ENCODE measurements at places on chromosomes 4 and X.

GRCh38 chr4:103098756-103099440 lies 736 bp downstream of the BDH2 start:
- no peak for DNase-seq

DNA sequence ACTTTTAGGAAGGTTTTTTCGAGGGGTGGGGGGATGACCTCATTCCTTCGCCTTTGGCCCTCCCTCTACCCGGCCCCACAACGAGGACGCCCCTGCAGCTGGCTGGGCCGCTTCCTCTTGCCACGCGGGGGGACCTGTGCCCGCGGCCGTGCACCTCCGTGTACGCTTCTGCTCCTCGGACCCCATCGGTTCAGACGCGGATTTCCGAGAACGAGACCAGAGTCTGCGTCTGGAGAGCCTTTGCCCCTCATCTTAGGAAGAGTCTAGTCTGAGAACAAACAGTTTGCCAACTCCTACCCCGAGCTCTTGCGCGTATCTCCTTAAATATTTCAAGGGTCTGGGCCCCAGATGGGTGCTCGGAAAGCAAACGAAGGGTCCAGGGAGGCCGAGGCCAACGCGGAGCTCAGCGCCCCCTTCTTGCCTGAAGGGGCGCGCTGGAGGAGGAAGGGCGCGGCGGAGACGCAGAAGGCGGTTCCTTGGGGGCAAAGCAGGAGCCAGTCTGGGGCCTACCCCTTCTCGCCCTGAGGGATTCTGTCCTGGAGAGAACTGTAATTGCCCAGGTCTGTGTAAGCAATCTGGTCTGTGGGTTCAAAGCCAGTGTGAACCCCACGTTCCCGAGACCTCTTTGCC lies 3.9 kb upstream of the SFRP2 start:
- no peak for DNase-seq

GRCh38 chr4:178288462-178288861 lies 846.2 kb upstream of the AGA start:
- DNase-seq, result no peak

DNA sequence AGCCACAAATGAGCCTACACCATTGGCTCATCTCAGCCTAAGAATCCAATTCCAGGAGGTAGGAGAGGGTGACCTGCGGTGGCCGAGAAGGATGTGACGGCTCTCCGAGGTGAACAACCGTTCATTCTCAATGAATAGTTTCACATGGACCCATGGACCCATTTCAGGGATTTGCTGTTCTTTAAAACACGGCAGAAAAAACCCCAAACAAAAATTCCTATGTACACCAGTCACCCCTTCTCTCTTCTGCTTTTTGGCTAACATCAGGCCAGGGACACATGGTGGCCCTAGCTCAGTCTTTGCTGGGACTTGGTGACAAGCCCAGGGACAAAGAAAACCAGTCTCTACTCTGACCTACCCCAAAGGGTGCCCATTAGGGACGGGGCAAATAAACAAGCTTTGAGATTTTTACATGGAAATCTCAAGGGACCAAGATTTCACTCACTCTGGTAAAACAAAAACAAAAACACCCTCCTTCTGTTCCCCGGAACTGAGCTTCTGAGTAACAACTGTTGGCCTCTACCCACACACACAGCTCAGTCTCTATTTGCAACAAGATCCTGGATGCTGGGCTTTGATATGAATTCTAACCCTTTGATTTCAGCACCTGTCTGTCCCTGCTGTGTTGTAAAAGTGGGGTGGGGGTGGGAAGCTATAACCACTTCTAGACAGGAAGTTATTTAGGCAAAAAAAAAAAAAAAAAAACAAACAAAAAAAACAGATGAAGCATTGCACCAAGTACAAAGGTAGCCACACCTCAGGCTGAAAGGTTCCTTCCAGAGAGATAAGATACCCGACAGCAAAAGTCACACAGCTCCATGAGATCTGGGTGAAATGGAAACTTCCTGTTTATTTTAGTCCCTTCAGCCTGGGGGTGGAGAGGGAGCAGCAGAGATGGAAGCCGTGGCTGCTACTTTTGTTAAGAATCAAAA lies 49.0 kb downstream of the DDX3X start:
- DNase-seq, result no peak

GRCh38 chrX:24154490-24155034 lies 5.0 kb downstream of the ZFX start:
- no peak for DNase-seq

- DNase-seq, result no peak
These were observed 77.6 kb downstream of the NWD2 start for GRCh38 chr4:37322122-37322521.

- DNase-seq, result no peak
These were observed 533.0 kb upstream of the ARX start for GRCh38 chrX:25548811-25549210.

- DNase-seq, result peak; percentile 73
These were observed 7.2 kb upstream of the MRFAP1 start for GRCh38 chr4:6633091-6633906.

DNA sequence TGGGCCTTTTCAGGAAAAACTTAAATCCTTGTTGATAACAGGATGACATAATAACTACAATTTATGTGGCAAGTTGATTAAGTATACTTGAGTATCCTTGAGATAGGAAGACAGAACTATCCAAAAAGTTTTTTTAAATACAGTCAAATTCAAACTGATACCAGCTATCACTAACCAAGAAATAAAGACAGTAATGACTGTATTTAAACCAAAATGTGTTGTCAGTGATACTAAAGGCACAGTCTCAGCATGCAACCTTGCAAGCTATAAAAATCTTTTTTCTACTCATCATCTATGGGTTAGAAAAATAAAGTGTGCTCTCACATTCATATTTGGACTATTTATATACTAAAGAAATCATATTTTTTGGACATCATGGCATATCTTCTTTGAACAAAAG lies 64.7 kb downstream of the PAPSS1 start:
- no peak for DNase-seq

GRCh38 chr4:140099983-140100382 lies 54.0 kb downstream of the MAML3 start:
- no peak for DNase-seq

GRCh38 chr4:44760142-44760898 lies 34.0 kb upstream of the GNPDA2 start:
- DNase-seq, result no peak

- DNase-seq, result no peak
These were observed 13.6 kb downstream of the ACSL1 start for GRCh38 chr4:184812199-184812542.

DNA sequence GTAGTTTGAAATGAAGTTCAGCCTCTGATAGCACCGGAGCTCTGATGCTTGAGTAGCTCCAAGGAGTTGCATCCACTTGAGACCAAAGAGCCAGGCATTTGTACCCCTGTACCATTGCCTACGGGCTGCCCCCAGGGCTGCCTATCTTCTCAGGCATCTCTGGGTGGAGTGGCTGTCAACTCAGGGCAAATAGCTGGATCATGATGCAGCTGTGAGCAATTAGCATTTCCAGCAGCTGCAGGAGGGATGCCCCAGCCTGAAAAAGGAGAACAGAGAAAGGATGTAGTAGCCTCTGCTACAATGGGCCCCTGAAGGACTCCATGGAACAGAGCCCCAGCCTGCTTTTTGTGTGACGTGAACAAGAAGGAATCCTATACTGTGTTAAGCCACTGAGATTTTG lies 492.6 kb downstream of the BCOR start:
- no peak for DNase-seq

DNA sequence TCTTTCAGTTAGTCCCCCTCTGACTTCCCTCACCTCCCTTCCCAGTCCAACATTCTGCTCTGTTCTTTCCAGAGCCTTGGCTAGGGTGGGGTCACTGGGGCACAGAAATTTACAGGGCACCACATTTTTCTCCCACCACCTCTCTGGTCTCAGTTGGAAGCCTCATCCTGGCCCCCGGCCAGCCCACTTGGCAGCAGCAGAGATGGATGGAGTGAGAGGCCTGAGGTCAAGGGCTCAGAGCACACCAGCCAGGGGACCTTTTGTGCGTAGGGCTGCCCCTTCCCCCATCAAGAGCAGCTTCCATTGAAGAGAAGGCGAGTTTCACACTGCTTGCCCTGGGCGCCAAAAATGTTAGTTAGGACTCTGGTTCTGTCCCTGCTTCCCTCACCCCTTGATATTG lies 230.9 kb downstream of the SOX3 start:
- no peak for DNase-seq

DNA sequence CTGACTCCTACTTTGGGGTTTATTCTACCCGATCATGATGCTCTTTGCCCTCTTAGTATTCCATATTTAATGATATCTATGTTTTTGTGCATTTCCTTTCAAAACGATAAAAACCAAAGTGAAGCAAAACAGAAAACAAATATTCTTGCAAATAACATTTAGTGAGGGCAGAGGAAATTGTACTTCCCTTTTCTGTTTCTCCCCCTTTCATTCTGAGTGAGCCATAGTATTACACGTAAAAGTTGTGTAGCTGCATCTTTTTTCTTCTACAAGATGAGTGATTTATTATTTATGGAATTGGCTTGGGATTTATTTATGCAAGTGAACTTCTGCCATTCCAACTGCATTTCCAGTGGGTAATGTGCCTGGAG lies 109.9 kb downstream of the AFF2 start:
- no peak for DNase-seq

GRCh38 chr4:130110189-130110588 lies 1014.2 kb downstream of the C4orf33 start:
- no peak for DNase-seq

DNA sequence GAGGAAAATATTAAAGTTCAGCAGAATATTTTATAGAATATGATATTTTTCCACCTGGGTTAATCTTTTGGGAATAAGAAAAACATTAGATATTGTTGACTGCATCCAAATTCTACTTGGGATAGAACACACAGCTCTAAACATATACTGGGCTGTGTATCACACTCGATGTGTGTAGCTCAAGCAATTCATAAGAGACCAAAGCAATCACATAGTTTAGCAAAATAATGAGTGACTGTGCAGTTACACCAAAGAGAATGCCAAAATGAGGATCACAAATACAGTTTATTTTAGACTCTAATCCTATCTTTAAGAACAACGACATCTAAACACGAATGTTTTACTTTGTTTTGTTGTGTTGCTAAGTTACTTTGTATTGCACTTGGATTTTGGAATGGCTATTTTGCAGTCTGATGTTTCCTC lies 101.2 kb downstream of the CBR4 start:
- no peak for DNase-seq

DNA sequence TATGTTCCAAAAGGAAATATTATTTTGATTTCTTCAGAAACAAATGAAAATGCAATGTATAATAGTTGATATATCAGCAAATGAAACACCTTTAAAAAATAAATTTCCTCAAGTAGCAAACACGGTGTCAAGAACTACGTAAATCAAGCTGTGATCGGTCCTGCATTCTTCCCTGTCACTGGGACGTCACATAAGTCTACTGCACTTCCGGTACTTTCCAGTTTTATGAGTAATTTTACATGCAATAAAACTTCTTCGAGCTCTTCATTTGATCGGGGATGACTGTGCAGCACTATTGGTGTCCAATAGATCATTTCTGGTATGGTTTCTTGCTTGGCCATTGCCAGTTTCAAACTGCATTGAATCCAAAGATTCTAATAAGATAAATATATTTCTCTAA lies 114.0 kb upstream of the VEGFC start:
- no peak for DNase-seq

DNA sequence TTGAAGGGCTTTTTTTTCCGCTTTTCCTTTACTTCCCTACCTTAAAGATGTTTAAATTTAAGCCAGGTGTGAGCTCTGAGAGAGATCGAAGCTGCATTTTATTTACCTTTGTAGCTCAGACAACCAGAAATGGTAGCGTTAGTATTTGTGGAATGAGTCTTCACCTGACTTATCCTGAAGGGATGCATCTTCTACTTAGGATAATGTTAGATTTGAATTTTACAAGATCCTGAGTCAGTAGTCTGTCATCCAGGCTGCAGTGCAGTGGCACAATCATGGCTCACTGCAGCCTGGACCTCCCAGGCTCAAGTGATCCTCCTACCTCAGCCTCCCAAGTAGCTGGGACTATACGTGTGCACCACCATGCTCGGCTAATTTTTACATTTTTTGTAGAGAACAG lies 26.2 kb downstream of the TMSB4X start:
- no peak for DNase-seq

DNA sequence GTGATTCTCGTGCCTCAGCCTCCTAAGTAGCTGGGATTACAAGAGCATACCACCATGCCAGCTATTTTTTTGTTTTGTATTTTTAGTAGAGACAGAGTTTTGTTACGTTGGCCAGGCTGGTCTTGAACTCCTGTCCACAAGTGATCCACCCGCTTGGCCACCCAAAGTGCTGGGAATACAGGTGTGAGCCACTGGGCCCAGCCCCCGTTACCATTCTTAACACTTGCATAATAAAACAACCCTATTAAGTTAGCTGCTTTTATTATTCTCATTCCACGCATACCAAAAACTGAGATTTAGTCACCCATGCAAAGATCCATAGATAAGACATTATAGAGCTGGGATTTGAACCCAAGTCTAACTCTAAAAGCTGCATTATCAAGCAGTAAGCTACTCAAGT lies 6.0 kb upstream of the TEX13A start:
- no peak for DNase-seq

DNA sequence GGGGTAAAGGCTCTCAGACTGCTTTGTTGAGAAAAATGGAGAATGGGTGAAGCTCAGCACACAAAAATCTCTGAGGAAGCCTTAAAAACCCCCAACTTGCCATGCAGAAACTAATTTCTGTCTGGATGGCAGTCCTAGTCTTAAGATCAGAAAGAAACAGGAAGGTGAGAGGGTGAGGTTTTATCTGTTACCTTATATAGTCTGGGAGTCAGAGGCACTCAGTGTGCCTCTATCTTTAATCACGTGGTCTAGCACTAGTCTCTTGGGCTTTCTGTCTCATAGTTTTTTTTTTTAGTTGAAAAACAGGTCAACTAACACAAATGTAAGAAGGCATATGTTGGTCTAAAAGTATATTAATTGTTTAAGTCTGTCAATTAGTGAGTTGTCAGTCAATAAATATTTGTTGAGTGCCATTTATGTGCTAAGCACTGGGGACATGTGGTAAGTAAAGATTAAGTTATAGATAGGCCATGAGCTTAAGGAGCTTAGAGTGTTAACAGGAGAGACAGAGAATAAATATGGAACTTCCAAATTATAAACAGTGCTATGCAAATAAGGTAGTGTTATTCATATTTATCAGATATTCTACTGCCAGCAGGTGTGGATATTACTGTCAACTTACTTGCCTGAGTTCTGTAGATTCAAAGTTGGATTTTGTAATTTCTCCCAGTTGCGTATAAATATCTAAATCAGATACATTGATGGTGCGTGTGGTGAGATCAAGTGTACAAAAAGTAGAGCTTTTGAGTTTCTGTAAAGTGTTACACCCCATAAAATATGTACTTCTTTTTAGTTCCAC lies 7.0 kb downstream of the CYBB start:
- no peak for DNase-seq
